Heart left ventricle (tissue), 16 donors: ENCODE measurements at places on chromosomes 3 and 15. TPM values are rescaled to one million over a fixed set of nuclear protein-coding genes. Genes with fewer than 3 reads are reported as not detected.

GRCh38 chr3:161913786-161914389 lies 417.3 kb downstream of the OTOL1 start:
- H3K27me3 ChIP-seq, result no peaks in the 10 kb centered on the region
- H3K27ac ChIP-seq, result no peak overlapping the region
- no peak overlapping the region for H3K4me3 ChIP-seq
- H3K36me3 ChIP-seq, result no peaks in the 10 kb centered on the region
- DNase-seq, result no peak

Gene MORC1
- polyA plus RNA-seq, result not detected

Gene KBTBD8
- polyA plus RNA-seq, result 0.99 TPM

- H3K4me3 ChIP-seq, result no peak overlapping the region
- no peaks in the 10 kb centered on the region for H3K27me3 ChIP-seq
- H3K27ac ChIP-seq, result peak overlapping the region; percentile 1
- no peak for DNase-seq
- peaks cover 70% of the 10 kb centered on the region for H3K4me1 ChIP-seq
- no peaks in the 10 kb centered on the region for H3K36me3 ChIP-seq
These were observed 76.6 kb downstream of the WWTR1 start for GRCh38 chr3:149581248-149581647.

DNA sequence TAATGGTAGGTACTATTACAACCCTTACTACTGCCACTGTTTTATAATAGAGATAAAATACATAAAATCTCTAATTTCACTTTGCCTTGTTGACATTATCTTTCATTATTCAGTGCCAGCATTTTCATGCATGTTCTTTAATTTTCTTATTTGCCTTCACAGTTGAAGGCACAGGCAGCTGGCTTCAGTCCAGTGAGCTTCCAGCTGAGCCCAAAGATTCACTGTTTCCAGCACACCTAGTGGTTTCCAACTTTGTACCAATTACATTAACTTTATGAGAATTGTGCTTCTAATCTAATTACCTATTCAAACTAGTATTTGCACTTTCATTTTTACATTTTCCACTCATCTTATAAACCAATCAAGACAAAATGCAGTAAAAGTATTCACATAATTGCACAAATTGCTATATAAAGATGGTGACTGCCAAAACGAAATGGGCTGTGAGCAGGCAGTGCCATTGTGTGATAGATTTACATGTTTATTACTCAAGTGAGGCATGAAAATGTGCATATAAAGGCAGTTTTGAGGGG lies 228.3 kb downstream of the MFSD1 start:
- H3K4me1 ChIP-seq, result no peaks in the 10 kb centered on the region
- no peaks in the 10 kb centered on the region for H3K36me3 ChIP-seq
- H3K27me3 ChIP-seq, result no peaks in the 10 kb centered on the region
- no peak overlapping the region for H3K27ac ChIP-seq
